Omental fat pad (tissue), 4 donors: ENCODE measurements at places on chromosomes 16 and 17. TPM values are rescaled to one million over a fixed set of nuclear protein-coding genes. Genes with fewer than 3 reads are reported as not detected.
A peak's percentile ranks its signal among the peaks of the same experiment; 100 is the strongest.

DNA sequence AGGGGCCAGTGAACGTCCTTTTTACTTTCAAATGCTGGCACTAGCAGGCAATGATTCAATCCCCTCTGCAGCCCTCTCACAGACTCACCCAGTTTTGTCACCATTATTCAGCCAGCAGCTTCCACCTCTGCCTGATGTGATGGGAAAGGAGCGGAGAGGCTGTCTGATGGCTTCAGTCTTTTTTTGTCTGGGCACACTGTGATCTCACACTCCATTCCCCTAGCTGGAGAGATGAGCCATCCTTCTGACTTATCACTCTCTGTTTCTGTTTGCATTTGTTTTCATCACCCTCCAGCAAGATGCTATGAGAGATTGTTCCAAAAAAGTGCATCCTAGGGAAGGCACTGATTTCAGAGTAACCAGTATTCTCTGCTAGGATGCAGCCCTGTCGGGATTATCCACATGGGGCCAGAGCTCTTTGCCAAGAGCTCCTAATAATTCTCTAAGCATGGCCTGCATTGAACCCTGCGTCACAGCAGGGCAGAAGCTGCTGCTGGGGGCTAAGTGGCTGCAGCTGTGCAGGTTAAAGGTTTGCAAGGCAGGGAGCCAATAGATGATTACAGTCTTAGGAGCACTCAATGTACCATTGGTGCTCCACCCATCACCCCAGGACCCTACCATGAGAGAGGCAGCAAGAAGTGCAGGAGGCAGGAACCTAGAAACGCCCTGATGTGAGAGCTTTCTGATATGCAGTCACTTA, 236.1 kb upstream of the C16orf82 start:
- DNase-seq, result no peak

DNA sequence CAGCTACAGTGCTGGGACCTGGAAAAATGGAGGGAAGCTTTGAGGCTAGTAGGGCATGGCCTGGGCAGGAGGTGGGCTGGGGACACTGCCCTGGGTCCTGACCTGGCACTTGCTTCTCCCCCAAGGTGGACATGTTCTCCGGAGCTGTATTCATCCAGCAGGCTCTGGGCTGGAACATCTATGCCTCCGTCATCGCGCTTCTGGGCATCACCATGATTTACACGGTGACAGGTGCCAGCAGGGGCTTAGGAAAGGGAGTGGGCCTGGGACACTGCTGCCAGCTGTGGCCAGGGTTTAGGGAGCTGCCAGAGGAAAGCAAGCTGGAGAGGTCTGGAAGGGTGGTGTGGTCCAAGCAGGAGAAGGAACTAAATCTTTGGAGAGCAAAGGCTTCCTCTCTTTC, 3.1 kb downstream of the SLC5A2 start:
- DNase-seq, result no peak

DNA sequence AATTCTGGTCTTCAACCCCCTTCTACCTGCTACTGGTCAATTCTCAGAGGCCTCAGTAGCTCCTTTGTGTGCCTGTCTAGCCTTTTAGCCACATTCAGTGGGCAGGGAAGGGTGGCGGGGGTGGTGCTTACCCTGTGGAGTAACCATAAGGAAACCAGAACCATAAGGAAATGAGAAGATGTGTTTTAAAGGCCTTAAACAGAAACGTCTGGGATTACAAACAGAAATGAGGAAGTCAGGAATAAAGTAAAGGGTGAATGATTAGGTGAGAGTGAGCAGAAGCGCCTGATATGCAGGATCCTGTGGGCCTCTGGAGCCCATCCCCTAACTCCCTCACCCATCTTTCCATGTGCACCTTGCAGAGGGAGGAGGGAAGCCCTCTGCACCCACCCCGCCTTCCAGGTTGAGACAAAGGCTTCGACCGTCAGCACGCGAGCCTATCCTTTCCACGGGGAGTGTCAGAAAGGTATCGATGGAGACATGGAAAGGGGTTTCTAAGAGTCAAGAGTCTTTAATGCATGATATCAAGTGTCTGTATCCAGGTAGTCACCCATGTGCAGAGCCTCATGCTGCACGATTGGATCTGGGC, 20.4 kb downstream of the KIAA0513 start:
- no peak for DNase-seq

DNA sequence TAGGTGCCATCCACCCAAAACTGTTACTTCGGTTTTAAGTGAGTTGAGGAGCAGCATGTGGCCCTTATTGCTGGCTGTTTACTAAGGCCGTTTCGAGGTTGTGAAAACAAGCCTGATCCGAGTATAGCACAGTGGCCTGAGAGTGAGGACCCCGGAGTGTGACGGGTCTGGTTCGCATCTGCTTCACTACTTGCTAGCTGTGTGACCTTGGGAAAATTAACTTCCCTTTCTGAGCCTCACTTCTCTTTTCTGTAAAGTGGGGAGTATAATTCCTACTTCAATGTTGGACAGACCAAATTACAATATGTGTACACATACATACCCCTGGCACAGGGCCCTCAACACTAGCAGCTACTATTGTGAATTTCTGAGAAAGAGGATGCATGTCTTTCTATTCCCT, 11.7 kb upstream of the HEATR6 start:
- no peak for DNase-seq

- peak; percentile 41 for DNase-seq
These were observed 1.0 kb downstream of the ORAI3 start for GRCh38 chr16:30949650-30950515.

DNA sequence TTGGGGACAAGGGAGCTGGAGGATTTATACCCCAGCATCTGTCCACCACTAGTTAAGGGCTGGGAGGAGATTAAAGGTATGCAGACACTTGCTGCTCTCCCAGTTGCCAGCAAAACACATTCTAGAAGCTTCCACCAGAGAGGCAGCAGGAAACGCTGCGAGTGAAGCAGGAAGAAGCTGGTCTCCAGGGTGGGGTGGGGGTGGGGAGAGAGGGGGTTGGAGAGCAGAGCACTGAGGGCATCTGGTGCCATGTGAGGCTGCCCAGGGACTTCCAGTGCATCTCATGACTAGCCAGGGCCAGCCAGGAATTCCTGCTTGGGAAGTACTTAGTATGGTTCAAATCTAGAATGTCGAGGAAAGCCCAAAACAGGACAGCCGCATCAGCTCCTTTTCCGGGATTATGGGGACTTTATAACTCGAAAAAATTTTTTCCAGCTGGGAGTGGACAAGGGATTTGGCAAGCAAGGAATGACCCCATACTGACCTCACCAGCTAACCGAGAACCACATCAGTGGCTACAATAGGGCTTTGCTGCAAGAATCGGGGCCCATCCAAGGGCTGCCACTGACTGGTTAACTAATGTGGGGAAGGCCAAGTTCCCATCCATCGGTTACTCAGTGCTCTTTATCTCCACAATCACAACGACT, 26.2 kb upstream of the AXIN2 start:
- no peak for DNase-seq

DNA sequence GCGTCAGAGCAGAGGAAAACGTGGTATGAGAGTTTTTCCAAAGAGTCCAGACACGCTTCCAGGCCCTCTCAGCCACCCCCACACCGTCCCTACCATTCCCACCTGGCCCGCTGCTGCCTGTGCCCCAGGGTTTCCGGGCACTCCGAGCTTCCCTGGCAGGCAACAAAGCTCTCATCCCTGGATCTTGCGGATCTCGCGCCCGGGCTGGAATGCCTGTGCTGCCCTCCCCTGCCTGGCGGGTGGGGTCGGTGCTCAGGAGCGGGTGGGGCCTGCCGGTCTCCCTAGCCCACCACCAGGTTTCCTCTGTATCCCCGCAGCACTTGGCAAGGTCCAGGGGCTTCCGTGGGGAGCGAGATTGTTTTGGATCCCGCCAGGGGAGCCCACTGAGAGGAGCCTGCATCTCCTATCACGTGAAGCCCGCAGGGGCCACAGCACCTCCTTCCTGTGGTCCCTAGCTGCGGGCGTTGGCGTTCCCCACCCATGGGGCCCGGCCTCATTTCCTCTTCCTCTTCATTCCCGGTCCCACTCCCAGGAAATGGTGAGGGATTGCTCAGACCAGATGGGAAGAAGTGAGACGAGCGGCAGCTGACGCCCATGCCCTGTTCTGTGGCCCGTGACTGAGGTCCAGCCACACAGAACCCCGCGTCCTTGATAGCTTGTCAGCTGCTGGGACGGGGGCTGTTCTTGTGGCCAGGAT, 11.0 kb downstream of the TBC1D24 start:
- DNase-seq, result no peak

GRCh38 chr17:55614061-55614460, 102.8 kb upstream of the SMIM36 start:
- DNase-seq, result no peak

DNA sequence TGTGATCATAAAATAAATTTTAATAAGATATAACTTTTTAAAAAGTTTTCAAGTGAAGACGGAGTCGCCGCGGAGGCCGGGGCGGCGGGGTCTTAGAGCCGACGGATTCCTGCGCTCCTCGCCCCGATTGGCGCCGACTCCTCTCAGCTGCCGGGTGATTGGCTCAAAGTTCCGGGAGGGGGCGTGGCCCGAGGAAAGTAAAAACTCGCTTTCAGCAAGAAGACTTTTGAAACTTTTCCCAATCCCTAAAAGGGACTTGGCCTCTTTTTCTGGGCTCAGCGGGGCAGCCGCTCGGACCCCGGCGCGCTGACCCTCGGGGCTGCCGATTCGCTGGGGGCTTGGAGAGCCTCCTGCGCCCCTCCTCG, at the start of gene FOXC2:
Gene FOXC2, plus strand, starts transcription at position 229 of the 365 bp plus-strand sequence. CDS start 507 bp downstream, outside the sequence.
- no peak for DNase-seq

DNA sequence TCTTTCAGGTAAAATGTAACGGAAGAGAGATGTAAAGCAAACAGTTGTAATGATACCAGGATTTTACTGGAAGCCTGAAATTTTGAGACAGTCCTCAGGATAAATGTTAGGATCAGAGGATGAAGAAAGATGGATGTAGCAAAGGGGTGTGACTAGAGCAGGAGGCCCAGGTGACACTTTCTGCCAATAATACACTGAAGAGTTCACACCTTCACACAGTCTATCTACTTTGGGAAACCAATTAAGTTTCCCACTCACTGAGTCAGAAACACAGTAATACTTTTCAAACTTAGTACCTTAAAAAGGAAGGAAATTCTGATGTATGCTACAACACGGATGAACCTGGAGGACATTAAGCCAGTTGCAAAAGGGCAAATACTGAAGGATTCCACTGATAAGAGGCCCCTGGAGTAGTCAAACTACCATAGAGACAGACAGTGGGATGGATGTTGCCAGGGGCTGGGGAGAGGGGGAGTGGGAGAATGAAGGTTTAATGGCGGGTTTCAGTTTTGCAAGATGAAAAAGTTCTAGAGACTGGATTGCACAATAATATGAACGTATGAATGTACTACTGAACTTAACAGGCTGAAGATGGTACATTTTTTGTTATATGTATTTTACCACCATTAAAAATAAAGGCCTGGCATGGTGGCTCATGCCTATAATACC, 62.3 kb downstream of the CYTH1 start:
- DNase-seq, result no peak

- peak; percentile 51 for DNase-seq
These were observed 11.8 kb downstream of the CSF3 start for GRCh38 chr17:40026816-40027613.

The ITGAD gene
- total RNA-seq, result 0.36 TPM

The SCGB1C2 gene
- not detected for total RNA-seq

The SMTNL2 gene
- total RNA-seq, result 2.8 TPM

The CLEC19A gene
- total RNA-seq, result not detected
